ENCODE measurements at places on chromosomes 3 and 15.

DNA sequence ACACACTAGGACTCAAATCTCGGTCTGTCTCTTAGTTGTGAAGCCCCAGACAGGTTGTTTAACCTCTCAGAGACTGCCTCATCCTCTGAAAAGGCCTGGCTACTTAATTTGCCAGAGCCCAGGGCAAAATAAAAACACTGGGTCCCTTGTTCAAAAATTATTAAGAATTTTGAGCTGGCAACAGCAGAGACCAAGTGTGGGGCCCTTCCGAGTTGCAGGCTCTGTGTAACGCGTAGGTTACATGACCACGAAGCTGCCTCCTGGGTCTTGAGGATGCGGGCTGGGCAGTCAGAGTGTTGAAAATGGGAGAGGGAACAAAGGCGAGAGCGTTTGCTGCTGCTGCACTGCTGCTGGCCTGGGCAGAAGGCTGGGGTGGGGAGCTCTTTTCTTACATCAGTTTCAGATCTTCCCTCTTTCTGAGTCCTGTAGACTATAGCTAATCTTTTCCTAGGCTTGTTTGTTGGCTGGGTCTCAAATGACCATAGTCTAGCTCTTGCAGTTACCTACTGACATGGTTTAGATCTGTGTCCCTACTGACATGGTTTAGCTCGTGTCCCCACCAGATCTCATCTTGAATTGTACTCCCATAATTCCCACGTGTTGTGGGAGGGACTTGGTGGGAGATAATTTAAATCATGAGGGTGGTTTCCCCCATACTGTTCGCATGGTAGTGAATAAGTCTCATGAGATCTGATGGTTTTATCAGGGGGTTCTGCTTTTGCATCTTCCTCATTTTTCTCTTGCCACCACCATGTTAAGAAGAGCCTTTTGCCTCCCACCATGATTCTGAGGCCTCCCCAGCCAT, 49.9 kb downstream of the CLEC3B start:
- DNase-seq: no peak

GRCh38 chr3:52145736-52146110, 8.5 kb downstream of the POC1A start:
- DNase-seq: no peak

GRCh38 chr3:148950806-148951205, 40.5 kb upstream of the GYG1 start:
- DNase-seq: no peak

DNA sequence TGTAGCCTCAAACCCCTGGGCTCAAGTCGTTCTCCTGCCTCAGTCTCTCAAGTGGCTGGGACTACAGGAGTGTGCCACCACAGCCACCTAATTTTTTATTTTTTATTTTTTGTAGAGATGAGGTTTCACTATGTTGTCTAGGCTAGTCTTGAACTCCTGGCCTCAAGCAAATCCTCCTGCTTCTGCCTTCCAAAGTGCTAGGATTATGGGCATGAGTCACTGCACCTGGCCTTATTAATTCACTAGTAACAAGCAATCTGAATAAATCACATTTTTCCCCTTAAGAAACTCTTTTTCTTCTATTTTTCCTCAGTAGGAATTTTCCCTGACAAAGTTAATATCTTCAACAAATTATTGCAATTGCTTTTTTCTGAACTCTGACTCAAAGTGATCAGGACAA, 336.9 kb downstream of the NLGN1 start:
- DNase-seq: no peak

GRCh38 chr3:166274351-166275023, 437.3 kb upstream of the BCHE start:
- no peak for DNase-seq

GRCh38 chr15:35944945-35945585, 399.1 kb upstream of the DPH6 start:
- no peak for DNase-seq

DNA sequence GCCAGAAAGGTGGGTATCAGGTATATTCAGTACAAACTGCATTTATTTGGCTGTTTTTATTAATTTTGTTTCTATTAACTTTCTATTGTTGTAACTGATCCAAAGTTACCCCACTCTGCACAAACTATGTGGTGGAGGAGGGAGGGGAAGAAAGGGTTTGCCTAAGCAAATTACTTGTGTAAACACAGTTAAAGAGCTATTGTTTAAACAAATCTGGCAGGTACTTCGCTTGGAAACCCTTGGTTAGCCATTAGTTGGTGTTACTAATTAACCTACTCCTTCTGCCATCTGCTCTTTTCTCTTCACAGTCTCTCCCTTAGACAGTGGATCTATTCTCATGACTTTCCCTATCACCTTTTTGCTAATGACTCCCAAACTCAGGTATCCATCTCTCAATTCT, 328.4 kb upstream of the NECTIN3 start:
- DNase-seq: no peak
